ENCODE measurements at places on chromosomes 12 and 14. TPM values are rescaled to one million over a fixed set of nuclear protein-coding genes. Genes with fewer than 3 reads are reported as not detected.

- H3K4me1 ChIP-seq = peaks cover 53% of the 10 kb centered on the region
- peak overlapping the region; percentile 52 for H3K4me3 ChIP-seq
- DNase-seq = no peak
- peak overlapping the region; percentile 46 for H3K27ac ChIP-seq
Observed at GRCh38 chr14:94386085-94387031, 2.0 kb downstream of the SERPINA1 start.

GRCh38 chr12:116896411-116896924, 14.3 kb upstream of the FBXW8 start:
- no peak overlapping the region for H3K4me3 ChIP-seq
- no peaks in the 10 kb centered on the region for H3K36me3 ChIP-seq
- DNase-seq = no peak

- DNase-seq = no peak
- no peaks in the 10 kb centered on the region for H3K36me3 ChIP-seq
- no peak overlapping the region for H3K4me3 ChIP-seq
- no peak overlapping the region for H3K27ac ChIP-seq
Observed at GRCh38 chr12:59179231-59179630, 258.9 kb upstream of the LRIG3 start.

The VSX2 gene
- total RNA-seq = not detected

- no peak overlapping the region for H3K27ac ChIP-seq
- DNase-seq = no peak
- H3K27me3 ChIP-seq = no peaks in the 10 kb centered on the region
- no peaks in the 10 kb centered on the region for H3K4me1 ChIP-seq
Observed at GRCh38 chr14:56650048-56650447, 70.5 kb downstream of the TMEM260 start.

DNA sequence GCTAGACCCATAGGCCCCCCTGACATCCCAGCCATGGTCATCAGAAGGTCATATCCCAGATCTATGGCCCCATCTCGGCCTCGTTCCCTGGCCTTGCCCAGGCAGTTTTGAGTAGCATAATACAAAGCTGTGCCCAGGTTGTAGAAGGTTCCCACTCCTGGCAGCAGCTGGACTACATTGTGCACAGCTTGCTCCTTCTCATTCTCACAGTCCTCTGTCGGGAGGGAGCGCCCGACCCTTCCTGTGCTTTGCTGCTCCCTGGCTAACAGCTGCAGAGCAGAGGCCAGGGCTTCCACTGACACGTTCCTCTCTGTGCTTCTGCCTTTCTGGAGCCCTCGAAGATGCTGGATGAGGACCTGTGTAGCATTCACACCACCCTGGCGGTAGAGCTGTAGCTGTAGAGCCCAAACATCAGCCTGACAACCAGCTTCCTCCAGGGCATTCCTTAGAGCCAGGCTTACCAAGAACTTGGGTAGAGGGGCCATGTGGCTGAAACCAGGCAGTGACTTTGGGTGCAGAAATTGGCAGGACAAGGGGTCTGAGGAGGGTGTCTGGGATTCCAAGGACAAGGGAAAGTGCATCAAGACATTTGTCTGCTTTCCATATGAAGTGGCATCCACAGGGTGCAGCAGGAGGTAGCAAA, 1.0 kb downstream of the APOF start:
- no peak overlapping the region for H3K4me3 ChIP-seq
- no peaks in the 10 kb centered on the region for H3K27me3 ChIP-seq
- no peak for DNase-seq
- H3K36me3 ChIP-seq = peaks cover 7% of the 10 kb centered on the region
- H3K4me1 ChIP-seq = peaks cover 21% of the 10 kb centered on the region
- H3K27ac ChIP-seq = no peak overlapping the region

DNA sequence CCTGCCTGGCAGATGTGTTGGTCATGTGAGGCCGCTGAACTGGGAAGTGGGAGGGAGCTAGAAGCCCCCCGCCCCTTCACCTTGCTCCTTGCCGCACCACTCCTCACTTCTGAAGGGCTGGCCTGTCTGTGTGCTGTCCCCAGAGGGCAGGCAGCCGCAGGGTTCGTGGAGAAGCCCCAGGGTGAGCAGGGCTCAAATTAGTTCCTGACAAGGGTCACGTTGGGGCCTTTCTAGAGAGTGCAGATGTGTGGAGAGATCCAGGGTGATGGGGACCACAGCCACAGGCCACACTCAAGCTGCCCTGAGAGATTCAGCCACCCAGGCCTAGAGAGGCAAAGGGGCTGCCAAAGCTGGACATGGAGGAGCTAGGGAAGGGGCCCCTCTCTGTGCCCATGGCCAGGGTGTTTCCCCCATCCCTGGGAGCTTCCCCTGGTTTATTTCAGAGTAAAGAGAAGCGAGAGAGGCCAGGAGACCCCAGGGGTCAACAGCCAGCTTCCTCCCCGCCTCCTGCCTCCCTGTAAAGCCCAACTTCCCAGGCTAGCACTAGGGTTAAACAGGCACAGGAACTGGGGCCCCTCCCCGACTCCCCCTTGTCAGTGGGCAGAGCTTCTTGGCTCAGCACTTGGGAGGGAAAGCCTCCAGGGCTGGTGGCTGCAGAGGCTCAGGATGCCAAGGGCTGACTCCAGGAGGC, 16.2 kb downstream of the SLC25A29 start:
- H3K4me3 ChIP-seq = no peak overlapping the region
- no peak overlapping the region for H3K27ac ChIP-seq
- peaks cover 5% of the 10 kb centered on the region for H3K4me1 ChIP-seq
- H3K27me3 ChIP-seq = no peaks in the 10 kb centered on the region
- no peak for DNase-seq
- peaks cover 31% of the 10 kb centered on the region for H3K36me3 ChIP-seq

The NELL2 gene
- 6.6 TPM for total RNA-seq

GRCh38 chr12:74328623-74329022, 209.0 kb upstream of the ATXN7L3B start:
- H3K36me3 ChIP-seq = no peaks in the 10 kb centered on the region
- no peak for DNase-seq
- no peaks in the 10 kb centered on the region for H3K27me3 ChIP-seq
- H3K4me3 ChIP-seq = no peak overlapping the region
- no peaks in the 10 kb centered on the region for H3K4me1 ChIP-seq

DNA sequence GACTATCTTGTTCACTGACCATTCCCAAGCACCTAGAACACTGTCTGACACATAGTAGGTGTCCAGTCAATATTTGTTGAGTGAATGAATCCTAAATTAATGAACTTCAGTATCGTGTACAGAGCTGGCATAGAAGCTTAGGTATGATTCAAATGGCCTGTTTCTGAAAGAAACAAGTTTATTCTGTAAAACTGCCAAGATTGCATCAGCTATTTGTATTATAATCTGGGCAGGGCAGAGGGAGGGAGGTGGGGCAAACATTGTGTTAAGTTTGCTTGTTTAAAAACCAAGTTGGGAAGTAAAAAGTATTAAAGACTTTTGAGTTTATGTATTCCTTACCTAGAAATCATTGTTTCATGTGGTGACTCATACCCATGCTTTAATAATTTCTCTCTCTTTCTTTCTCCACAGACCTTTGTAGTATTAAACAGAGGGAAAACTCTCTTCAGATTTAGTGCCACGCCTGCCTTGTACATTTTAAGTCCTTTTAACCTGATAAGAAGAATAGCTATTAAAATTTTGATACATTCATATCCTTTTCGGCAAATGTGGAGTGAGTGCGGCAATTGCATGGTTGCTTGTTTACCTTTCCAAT, 92.8 kb downstream of the SCN8A start:
- H3K4me1 ChIP-seq = no peaks in the 10 kb centered on the region
- no peaks in the 10 kb centered on the region for H3K36me3 ChIP-seq
- no peaks in the 10 kb centered on the region for H3K27me3 ChIP-seq
- no peak overlapping the region for H3K27ac ChIP-seq
- DNase-seq = no peak
- H3K4me3 ChIP-seq = no peak overlapping the region

The KRT79 gene
- 3.9 TPM for total RNA-seq

The GOLT1B gene
- 26.5 TPM for total RNA-seq

DNA sequence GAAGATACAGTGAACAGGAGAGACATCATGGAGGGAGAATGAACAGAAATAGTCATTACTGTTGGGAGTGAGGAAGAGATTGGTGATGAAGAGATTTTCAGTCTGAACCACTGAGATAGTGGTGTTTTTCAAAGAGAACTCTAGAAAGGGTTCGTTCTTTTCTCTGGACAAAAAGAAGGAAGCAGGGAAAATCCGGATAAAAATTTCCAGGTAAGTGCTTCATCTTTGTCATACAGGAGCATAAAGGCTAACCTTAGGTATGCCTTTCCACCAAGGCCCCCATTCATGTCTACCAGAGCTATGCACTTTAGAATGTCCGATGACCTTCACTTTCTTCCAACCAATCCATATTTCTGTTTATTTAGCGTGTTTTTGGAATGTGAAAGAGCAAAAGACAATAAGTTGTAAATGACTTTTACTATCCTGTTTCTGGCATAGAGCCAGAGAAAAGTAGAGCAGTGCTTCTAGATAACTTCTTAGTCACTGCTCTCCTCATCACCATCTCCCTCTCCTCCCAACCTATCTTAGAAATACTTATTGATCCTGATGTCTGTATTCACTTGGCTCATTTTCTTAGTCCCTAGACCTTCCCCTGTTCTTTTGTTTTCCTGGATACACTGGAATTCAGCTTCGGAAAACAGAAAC, 116.5 kb downstream of the TTC6 start:
- DNase-seq = no peak
- no peaks in the 10 kb centered on the region for H3K36me3 ChIP-seq
- no peaks in the 10 kb centered on the region for H3K4me1 ChIP-seq
- no peaks in the 10 kb centered on the region for H3K27me3 ChIP-seq
- no peak overlapping the region for H3K27ac ChIP-seq
- no peak overlapping the region for H3K4me3 ChIP-seq

GRCh38 chr14:23056956-23057756, at the start of gene CDH24:
Gene CDH24 (minus strand): TSS chr14:23057520. CDS start chr14:23055733, 1,787 bp downstream.
- no peaks in the 10 kb centered on the region for H3K27me3 ChIP-seq
- DNase-seq = peak; percentile 79
- peak within 1 kb of the TSS; percentile 58 for H3K27ac ChIP-seq
- H3K36me3 ChIP-seq = peaks cover 37% of the 10 kb centered on the region

The LRR1 gene
- total RNA-seq = 9.0 TPM

- H3K4me3 ChIP-seq = no peak overlapping the region
- H3K27ac ChIP-seq = no peak overlapping the region
- H3K36me3 ChIP-seq = no peaks in the 10 kb centered on the region
- H3K4me1 ChIP-seq = no peaks in the 10 kb centered on the region
- H3K27me3 ChIP-seq = no peaks in the 10 kb centered on the region
- no peak for DNase-seq
Observed at GRCh38 chr14:83470466-83470865, 1936.8 kb upstream of the SEL1L start.

DNA sequence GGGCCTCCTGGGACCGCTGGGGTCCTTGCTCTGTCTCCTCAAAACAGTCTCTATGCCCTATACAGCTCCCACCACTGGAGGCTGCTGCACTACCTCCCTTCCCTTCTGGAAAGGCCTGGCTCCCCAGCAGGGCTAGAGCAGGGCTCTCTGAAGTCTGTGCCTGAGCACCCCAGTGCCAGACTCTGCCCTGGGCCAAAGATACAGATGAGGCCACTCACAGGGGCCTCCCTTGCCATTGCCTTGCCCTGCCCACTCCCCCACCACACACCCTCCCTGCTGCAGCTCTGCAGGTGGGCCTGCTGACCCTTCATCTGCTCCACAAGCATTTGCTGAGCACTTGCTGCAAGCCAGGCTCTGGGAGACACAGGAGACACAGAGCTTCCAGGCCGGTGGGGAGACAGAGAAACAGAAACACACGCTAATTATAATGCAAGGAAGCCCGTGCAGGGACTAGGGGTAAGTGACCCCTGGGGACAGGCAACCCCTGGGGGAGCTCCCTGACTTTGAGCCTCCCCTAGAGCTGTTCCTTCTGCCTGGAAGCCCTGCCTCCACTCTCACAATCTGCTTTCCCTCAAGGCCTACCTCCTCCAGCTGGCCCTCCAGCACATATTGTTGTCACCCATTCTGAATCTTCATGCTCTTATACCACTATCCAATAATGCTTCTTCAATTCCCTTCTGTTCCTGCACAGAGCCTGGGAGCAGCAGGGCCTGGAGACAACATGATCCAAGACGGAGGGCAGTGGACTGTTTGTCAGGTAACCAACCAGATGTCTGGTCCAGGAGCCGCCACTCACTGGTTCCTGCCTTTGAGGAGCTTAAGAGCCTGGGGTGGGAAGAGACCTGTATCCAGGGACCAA, 32.6 kb upstream of the PNMA1 start:
- no peaks in the 10 kb centered on the region for H3K27me3 ChIP-seq
- no peak for DNase-seq
- H3K36me3 ChIP-seq = no peaks in the 10 kb centered on the region
- peaks cover 98% of the 10 kb centered on the region for H3K4me1 ChIP-seq
- H3K27ac ChIP-seq = peak overlapping the region; percentile 84
- no peak overlapping the region for H3K4me3 ChIP-seq

The STAB2 gene
- 1.4 TPM for total RNA-seq

DNA sequence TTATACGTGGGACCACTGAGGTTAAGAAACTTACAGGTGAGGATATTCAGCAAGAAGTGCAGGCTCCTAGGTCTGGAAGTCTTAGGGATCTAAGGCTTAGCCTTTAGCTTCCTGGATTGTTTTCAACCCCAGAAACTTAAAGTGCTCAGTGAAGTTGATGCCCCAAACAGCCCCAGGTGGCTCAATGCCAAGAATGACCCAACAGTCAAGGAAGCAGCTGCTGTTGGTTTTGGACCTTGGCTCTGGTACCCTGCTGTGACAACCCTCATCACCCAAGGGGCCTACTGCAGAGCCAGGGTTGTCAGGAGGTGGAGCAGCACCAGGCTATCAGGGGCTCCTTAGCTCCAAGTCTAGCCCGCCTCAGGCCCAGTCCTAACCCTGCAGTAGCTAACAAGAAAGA, 36.8 kb downstream of the VDR start:
- no peak for DNase-seq
- peaks cover 10% of the 10 kb centered on the region for H3K4me1 ChIP-seq
- H3K4me3 ChIP-seq = no peak overlapping the region
- no peak overlapping the region for H3K27ac ChIP-seq
- H3K27me3 ChIP-seq = no peaks in the 10 kb centered on the region
- peaks cover 25% of the 10 kb centered on the region for H3K36me3 ChIP-seq

The ERH gene
- total RNA-seq = 128 TPM

DNA sequence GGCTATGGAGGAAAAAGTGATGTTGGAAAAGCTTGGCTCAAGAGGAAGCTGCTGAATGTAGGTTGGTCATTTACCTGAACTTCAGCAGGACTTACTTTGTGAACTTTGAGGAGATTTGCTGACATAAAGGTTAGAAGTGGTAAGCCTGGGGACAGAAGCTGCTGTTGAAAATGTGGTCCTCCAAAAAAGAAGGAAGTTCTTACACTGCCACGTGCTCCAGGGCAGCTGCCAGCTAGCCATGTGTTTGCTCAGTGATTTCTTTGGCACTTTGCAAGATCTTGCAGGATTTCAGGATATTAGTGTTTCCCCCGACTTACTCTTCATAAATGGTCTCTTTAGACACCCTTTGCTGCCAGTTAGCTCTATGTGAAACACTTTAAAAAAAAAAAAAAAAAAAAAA, 14.8 kb upstream of the DYRK2 start:
- no peaks in the 10 kb centered on the region for H3K36me3 ChIP-seq
- H3K4me3 ChIP-seq = no peak overlapping the region
- peaks cover 12% of the 10 kb centered on the region for H3K4me1 ChIP-seq
- H3K27ac ChIP-seq = no peak overlapping the region
- peak; percentile 63 for DNase-seq
- H3K27me3 ChIP-seq = no peaks in the 10 kb centered on the region

The IRAK3 gene
- 50.7 TPM for total RNA-seq

All from lower lobe of right lung (tissue), 2 donors.